ENCODE measurements at places on chromosomes 5 and 9.

DNA sequence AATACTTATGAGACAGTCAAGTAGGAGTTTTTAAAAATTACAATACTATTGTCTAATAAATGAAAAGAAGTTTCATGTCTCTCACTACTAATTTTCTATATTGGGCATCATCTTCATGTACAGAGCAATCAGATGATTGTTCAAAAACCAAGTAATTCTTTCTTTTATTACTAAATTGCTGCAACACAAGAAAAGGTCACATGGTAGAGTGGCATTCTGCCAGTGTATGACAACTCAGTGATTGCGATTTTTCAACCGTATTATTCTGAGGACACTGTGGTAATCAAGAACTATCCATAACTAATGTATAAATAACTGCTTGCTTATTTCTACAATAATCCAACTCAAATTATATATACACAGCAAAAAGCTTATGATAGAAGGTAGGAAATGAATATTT lies 96.7 kb upstream of the GRHPR start:
- no peak for DNase-seq

DNA sequence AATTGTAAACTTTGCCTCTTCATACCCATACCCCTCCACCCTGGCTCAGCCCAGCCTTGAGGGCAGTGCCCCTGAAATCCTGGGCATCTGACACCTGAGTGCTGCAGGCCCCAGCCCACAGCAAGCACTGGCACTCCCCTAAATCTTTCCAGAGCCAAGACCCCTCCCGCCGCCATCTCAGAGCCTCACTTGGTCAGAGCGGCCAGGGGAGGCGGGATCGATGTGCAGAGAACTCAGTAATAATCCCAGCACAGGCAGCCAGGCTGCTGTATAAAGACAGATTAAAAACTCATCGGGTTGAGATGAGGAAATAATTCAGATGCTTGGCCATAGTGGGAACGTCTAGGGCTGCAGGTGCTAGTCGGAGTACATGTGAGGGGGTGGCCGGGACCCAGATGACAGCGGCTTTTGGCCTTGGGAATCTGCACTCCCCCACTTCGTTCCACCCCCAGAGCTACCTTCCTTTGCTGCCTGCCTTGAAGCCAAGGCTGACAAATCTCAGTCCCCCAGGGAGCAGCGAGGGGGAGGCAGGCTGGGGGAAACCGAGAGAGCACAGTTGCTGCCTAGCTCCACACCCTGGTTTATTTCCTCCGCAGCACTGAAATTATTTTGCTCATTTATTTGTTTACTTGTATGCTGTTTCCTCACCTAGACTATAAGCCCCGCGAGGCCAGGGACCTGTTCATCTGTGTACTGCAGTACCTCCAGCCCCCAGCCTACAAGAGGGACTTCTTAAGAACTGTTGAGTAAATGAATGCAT lies 19.5 kb upstream of the ARAP3 start:
- DNase-seq = no peak

- no peak for DNase-seq
Observed at GRCh38 chr5:83583859-83584258, 112.3 kb downstream of the VCAN start.

- no peak for DNase-seq
Observed at GRCh38 chr5:179417016-179417415, 71.8 kb upstream of the ADAMTS2 start.

DNA sequence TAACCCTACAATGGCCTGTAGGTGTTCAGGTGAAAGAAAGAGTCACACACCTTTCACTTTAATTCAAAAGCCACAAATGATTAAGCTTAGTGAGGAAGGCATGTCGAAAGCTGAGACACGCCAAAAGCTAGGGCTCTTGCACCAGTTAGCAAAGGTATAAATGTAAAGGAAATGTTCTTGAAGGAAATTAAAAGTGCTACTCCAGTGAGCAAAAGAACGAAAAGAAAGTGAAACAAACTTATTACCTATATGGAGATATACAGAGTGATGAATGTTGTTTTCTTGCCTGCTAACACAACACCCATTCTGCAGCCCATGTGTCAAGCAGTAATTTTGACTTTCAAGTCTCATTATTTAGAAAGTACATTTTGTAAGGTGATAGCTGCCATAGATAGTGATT lies 254.2 kb upstream of the SLC24A2 start:
- DNase-seq = no peak

- DNase-seq = no peak
Observed at GRCh38 chr5:62621280-62621679, 42.7 kb downstream of the LRRC70 start.

GRCh38 chr5:56094579-56095361 lies 100.0 kb upstream of the IL6ST start:
- DNase-seq = no peak

GRCh38 chr5:149651686-149652085 lies 70.4 kb downstream of the ARHGEF37 start:
- no peak for DNase-seq

DNA sequence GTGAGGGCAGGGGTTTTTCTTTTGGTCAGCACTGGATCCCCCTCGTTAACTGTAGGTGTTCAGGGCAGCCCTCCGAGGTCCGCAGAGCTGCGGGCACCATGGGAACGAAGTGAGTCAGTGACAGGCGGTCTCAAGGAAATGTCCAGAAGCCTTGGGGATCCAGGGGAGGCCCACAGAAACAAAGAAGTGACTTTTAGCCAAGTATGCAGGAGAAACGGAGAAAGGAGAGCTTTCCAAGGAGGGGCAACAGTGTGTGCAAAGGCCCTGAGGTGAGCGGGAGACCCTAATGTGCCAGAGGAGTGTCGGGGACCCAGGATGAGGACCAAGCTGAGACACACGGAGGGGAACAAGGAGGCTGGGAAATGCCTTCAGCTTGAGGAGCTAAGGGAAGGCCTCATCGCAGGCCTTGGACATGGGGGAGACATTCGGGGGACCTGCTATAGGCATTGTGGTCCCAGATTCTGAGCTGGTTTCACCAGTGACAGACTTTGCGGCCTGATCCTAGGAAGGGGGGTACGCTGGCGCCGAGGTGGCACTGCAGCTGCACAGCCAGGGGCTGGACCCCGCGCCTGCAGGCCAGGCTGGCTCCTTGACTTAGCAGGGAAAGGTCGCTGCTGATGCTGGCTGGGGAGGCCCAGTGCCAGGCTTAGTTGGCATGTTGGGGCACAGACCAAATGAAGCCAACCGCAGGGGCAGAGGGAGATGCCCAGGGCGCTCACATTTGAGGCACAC lies 3.3 kb downstream of the LTC4S start:
- no peak for DNase-seq

GRCh38 chr5:887947-888637 lies 4.5 kb downstream of the BRD9 start:
- DNase-seq = no peak

GRCh38 chr5:75335952-75336614 lies 937 bp upstream of the HMGCR start:
- DNase-seq = peak; percentile 5

GRCh38 chr9:70600506-70600905 lies 186.0 kb upstream of the KLF9 start:
- no peak for DNase-seq

GRCh38 chr5:74625742-74626241 lies 14.7 kb downstream of the ENC1 start:
- DNase-seq = no peak

- no peak for DNase-seq
Observed at GRCh38 chr5:176873541-176874172, 25.5 kb downstream of the HK3 start.

DNA sequence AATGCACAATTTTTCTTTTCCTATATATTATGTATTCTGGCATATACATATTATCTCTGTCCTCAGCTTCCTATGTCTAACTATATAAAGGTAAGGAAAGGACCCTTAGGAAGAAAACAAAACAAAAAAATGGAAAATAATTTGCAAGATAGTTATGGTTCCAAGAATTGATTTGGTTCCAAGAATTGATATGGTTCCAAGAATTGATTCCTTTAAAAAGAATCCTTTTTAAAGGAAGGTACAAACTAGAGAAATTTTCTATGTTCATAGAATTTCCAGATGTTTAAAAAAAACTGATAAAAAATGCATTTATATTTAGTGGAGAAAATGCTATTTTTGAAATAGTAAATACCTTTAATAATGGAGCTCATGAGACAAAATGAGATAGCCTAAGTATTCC lies 12.1 kb downstream of the LYRM7 start:
- DNase-seq = no peak

GRCh38 chr5:139822553-139823425 lies 27.2 kb downstream of the PSD2 start:
- no peak for DNase-seq

DNA sequence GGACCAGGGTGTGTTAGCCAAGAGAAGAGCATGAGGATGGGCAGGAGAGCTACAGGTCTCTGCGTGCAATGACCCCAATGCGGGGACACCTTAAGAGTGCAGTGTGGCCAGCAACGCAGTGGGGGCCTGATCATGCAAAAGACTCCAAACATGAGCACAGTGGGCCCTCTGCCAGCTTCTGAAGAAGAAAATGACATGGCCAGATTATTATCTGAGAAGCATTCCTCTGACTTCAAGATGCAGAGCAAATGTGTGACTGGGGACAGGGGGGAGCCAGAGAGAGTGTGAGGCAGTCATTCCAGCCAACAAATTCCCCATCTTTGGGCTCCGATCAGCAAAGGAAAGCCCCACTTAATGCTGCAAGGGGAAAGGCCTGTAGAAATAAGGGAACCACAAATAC lies 229.4 kb downstream of the CDK5RAP2 start:
- no peak for DNase-seq

- DNase-seq = no peak
Observed at GRCh38 chr9:84898188-84898587, 228.7 kb downstream of the NTRK2 start.

DNA sequence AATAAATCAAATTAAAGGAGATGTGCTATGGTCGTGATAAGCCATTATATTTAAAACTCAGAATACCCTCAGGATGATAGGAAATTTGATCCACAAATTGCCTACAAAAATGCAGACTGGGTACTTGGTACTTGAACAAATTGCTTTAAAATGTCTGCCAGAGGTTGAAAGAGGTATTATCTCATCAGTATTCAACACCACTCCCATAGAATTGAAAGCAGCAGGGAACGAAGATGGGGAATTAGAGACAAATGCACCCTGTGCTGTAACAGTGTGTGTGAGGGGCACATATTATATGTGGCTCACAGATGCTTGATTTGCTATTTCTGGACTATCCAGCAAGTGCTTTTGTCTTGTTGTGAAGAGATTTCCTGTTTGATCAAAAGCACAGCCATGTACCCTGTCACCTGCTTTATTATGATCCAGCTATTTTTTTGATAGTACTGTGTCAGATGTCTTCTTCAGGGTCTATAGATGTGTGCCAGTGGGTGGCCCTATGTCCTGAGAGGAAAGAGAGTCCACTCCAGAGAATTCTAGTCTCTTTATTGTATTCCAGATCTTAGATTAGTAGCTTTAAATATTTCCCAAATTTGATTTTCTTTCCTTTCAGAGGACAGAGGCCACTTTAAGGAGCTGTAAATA lies 120.1 kb downstream of the XRCC4 start:
- no peak for DNase-seq

DNA sequence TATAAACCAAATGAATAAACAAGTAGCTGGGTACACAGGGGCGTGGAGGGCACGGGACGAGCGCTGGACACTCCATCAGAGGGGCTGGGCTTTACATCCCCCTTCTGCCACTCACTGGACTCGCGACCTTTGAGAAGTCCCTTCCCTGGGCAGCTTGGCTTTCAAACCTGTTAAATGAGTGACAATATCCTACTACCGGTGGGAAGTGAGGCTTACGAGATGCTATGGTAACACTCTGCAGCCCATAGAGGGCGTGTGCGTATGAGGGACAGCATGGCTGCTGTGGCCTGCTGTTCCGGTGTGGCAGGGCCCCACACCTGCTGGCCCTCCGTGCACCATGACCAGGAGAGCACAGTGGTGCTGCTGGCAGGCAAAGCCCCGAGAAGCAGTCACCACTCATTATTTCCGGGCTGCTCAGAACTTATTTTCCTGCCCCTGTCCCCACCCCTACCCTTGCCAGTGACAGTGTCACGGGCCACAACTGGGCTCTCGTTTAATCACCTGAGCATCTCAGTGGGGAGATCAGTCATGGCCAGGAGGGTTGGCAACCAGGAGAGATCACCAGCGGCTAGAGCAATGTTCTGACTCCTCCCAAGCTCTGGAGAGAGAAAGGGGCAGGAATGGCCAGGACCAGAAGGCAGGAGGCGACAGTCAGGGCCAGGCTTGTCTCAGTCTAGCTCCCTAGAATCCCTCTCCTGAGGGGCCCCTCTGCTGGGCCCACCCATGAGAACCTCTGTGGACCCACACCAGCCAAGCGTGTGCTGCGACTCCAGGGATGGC lies 10.5 kb downstream of the CLTB start:
- no peak for DNase-seq

- DNase-seq = no peak
Observed at GRCh38 chr9:37656936-37657335, 6.2 kb downstream of the FRMPD1 start.

GRCh38 chr5:80884929-80885328 lies 75.2 kb upstream of the RASGRF2 start:
- DNase-seq = no peak

DNA sequence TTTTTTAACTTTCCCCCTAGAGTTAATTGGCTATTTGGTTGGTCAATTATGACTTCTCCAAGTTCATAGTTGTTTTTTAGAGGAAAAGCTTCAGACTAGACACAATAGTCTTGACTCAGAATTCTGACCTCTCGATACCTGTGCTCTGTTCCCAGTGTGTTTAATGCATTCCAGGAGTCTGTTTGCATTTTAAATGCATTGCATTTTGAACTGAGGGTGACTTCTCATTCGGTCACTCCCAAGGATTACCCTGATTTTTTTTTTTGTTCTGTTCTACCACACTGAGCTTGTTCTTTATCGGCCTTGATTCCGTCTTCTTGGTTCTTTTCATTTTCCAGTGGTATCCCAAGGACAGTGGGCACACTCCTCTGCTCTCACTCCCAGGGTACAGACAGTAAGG lies 16.3 kb downstream of the ARHGEF28 start:
- no peak for DNase-seq

DNA sequence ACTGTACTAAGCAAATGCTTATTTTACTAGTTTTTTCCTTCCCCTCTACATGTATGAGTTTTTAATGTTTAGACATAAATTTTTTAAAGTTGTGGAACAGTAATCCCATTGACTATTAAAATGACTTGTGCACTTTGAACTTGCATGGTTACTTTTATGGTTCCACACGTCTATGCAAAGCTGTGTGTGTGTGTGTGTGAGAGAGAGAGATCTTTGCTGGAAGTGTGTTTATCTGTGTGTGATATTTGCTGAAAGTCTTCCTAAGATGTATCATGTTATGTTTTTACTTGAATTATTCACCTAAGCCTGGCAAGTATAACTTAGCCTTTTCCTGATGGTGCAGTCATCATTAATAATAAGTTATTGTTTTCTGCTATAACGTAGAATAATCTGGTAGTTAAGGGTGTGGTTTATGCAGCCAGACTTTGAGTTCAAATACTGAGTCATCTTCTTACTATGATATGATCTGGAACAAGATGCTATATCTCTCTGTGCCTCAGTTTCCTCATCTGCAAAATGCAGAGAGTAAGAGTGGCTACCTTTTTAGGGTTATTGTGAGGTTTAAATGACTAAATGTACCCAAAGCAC lies 138.6 kb downstream of the SMARCA2 start:
- DNase-seq = no peak
